ENCODE measurements at places on chromosomes 1 and 21.
A peak's percentile ranks its signal among the peaks of the same experiment; 100 is the strongest.

- DNase-seq, result peak; percentile 1
These were observed 559.9 kb downstream of the RWDD3 start for GRCh38 chr1:95793893-95794292.

DNA sequence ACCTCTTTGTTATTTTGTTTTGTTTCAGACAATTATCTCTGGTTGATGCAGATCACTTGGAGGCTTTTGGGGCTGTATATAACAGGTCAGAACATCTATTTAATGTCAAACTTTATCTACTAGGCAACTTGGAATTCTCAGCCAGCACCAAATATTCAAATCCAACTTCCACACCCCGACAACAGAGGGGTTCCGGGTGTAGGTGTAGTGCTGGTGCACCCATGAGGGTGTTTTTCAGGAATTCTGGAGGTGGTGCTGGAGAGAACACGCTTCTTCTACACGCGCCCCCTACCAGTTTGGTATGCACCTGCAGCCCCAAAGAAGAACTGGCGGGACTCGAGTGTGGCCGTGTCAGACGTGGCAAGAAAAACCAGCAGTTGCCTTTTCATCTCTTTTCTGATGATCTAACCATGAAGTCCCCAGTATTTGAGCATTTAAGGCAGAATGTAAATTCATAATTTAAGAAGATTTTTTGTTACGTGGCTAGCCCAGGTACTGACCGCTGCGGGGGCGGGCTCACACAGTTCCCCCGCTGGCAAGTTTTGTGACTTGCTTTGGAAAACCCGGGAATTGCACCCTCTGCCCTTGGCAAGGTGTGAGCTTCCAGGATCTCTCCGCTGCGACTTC lies 462 bp upstream of the TLCD4 start:
- DNase-seq, result peak; percentile 66

GRCh38 chr21:44378646-44379514 lies 25.5 kb downstream of the TRPM2 start:
- DNase-seq, result no peak

DNA sequence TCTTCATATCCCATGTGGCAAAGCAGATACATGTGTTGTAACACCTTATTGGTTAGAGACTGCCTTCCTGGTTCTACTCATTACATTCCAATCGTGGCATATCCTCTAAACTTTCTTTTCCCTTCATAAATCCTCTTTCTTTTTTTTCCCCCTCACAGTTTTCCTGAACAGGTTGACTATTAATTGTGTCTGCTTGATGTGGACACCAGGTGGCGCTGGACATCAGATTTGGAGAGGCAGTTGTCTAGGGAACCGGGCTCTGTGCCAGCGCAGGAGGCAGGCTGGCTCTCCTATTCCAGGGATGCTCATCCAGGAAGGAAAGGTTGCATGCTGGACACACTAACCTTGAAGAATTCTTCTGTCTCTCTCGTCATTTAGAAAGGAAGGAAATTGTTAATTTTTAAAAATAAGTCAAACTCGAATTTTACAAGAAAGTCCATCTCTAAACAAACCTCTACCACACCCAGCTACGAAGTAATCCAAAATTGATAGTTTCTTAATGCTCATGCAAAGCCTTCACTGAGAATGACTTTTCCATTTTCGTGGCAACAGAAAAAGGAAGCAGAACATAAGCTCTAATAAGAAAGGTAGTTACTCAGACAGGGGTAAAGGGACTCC lies 59.4 kb upstream of the ASB17 start:
- peak; percentile 63 for DNase-seq

DNA sequence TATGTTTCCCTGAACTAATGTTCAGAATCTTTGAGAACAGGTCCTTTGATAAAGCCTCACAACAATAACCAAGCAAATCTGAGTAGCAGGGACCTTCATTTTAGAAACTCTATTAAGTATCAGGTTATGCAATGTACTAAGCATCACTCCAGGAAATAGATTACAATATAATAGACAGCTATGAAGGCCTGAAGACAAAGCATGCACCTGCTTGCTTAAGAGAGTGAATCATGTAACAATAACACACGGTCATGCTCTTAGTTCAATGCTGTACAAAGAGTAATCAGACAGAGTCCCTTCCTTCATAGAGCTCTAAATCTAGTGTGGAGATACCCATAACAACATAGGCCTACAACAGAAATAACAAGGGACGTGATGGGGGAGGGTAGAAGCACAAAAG lies 8.1 kb upstream of the CMPK1 start:
- peak; percentile 11 for DNase-seq

GRCh38 chr1:169999761-170000160 lies 74.7 kb downstream of the KIFAP3 start:
- DNase-seq, result no peak

GRCh38 chr1:154430903-154431302 lies 25.8 kb downstream of the IL6R start:
- no peak for DNase-seq

DNA sequence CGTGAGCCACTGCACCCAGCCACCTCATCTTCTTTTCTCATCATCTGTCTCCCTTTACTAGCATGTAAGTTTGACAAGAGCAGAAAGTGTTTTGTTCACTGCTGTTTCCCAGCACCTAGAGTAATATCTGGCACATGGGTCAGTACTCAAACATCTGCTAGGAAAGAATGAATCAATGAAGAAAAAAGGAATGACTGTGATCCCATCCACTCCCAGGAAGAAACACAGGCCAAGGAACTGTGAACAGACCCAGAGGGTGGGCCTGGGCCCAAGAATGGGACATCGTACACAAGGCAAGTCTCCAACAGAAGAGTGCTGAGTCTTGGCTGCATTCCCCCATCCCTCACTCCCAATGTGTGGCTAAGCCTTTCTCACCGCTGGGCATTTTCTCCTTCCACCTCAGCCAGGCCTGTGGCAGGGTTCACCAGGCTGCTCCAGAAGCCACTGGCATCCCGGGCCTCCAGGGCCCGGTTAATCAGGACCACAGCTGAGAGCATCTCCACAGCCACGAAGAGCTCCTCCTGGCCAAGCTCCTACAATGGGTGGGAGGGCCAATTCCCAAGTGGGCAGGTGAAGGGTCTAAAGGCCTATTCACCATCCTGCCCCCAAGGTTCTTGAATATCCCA lies 18.4 kb downstream of the IQGAP3 start:
- no peak for DNase-seq

- no peak for DNase-seq
These were observed 91.5 kb upstream of the LBR start for GRCh38 chr1:225519166-225519863.
